Mucosa of gallbladder (tissue), 1 donor: ENCODE measurements at places on chromosomes 13 and 19. TPM values are rescaled to one million over a fixed set of nuclear protein-coding genes. Genes with fewer than 3 reads are reported as not detected.

GRCh38 chr13:71672512-71672911 lies 194.5 kb downstream of the DACH1 start:
- DNase-seq = no peak

GRCh38 chr19:54352546-54352945 lies 12.2 kb downstream of the LAIR1 start:
- DNase-seq = no peak

- no peak for DNase-seq
Observed at GRCh38 chr13:30884543-30884942, 21.5 kb upstream of the MEDAG start.

GRCh38 chr19:10682397-10683063 lies 18.7 kb upstream of the QTRT1 start:
- no peak for DNase-seq

The DMKN gene
- total RNA-seq = 1.8 TPM

The MAG gene
- not detected for total RNA-seq
